IMR-90 (cell line): ENCODE measurements at places on chromosomes 16 and 17.

- DNase-seq: no peak
These were observed 1.4 kb downstream of the GSG1L2 start for GRCh38 chr17:9820448-9820847.

GRCh38 chr17:44919885-44920564, 4.7 kb upstream of the GFAP start:
- peak; percentile 80 for DNase-seq

- DNase-seq: peak; percentile 75
These were observed 31.9 kb downstream of the TENT4B start for GRCh38 chr16:50185005-50185505.

DNA sequence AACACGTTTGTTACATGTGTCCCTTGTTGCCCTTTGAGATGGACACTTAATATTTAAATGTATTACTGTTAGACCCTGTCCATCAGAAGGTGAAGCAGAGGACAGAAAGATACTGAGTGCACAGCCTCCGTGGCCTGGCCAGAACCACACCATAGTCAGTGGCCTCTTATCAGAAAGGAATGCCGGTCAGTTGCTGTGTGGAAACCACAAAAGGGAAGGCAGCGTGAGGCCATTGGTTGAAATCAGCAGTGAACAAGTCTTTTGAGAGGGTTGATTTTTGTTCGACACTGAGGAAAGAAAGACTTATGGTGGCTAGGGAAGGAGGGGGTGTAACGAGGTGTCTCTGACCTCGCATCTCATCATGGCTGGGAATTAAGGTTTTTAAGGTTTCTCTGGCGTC, 85.4 kb upstream of the CLEC18A start:
- DNase-seq: peak; percentile 90

DNA sequence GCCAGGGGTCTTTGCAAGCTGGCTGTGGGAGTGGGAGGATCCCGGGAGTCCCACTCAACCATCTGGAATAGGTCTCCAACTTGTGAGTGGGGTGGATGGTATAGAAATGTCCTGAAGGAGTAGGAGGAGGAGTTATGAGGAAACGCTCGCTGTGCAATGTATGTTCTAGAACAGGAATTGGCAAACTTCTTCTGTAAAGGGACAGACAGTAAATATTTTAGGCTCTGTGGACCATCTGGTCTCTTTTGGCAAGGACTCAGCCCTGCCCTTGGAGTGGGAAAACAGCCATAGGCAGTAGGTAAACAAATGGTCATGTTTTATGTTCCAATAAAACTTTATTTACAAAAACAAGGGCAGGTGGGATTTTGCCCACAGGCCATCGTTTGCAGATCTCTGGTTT, 149.2 kb downstream of the NPIPB5 start:
- no peak for DNase-seq

GRCh38 chr16:69520800-69521602, 44.8 kb upstream of the NFAT5 start:
- no peak for DNase-seq

- no peak for DNase-seq
These were observed 454.9 kb downstream of the KCNJ2 start for GRCh38 chr17:70624211-70624610.

DNA sequence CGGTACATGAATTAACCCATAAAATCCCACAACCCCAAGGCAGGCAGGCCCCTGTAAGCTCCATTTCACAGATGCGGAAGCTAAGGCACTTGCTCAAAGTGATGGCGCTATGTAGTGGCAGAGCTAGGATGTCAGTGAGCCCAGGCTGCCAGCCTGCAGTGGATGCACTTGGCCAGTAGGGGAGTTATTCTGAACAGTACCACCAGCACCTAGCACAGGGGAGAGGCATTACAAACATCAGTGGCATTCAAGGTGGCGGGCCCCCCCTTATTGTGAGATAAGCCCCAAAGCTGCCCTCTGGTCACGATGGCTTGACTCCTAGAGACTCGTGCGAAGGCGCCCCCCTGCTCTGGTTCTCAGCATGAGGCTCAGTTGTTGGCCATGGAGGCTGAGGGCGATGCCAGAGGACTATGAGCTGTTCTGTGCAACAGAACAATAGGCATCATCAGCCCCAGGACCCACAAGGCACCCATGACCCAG, 33.8 kb downstream of the GTF3C1 start:
- no peak for DNase-seq

DNA sequence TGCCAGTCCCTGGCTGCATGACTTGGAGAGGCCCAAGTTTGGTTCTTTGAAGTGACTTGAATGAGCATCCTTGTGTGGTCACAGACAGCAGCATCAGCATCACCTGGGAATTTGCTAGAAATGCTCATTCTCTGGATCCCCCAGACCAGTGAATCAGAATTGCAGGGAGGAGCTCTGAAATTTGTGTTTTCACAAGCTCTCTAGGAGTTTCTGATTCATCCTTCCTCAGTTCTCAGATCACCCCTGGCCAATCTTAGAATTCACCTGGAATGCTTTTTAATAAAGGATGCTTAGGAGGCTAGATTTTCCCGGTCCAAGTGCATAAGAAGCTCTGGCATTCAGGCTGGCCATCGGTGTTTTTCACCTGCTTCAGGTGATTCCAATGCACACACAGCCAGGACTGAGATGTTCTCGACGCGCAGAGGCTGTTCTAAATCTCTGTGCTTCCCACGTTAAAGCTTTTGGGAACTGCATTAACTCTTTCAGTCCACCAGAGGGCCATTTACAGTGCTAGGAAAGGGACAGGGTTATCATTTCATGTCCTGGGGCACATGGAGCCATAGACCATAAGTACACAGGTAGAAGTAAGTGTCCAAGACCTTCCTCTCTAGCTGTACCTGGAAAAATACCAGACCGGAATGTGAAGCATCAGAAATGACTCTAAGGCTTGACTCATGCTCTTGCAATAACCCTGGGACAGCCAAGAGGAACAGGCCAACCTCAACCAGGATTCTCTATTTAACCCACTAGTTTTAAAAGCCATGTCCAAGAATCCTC, 85.7 kb upstream of the XYLT1 start:
- DNase-seq: peak; percentile 33

DNA sequence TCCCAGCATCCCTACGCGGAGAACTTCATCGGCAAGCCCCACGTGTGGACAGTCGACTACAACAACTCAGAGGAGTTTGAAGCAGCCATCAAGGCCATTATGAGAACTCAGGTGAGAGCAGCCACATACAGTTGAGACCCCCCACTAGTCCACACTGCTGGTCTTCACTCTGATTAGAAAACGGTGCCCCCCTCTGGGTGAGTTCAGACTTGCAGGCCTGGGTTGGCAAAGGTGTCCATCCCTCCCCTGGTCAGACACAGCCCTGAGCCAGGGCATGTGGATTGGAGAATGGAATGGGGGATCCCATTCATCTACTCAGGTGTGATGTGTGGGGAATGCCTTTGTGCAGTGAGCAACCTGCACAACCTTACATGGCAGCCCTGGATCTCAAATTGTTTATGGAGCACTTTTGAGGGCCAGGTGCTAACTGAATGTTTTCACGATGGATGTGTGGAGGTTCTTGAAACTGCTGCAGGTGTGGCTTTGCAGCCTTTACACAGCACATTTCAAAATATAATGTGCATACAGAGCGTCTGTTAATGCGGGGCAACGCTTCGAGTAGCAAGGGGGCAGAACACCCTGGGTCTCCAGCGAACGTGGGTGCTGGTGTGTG, 72.6 kb downstream of the MGAT5B start:
- no peak for DNase-seq

DNA sequence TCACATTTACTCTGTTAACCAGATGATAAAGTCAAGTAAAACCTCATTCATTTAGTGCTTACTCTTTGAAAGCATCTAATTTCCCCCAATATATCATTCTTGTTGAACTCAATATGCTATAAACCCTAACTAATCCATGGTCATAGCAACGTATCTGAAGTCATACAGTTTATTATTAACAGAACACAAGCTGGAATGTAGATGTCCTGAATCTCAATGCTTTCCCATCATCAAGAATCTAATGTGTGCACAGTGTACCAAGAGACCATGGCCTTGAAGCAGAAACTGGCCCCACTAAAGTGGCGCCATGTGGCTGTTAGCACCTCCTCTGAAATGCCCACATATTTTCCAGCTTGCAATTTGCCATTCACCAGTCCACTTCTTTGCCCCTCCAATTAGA, 245.8 kb downstream of the SOX9 start:
- no peak for DNase-seq

- no peak for DNase-seq
These were observed 40.9 kb downstream of the USP10 start for GRCh38 chr16:84740596-84741116.

DNA sequence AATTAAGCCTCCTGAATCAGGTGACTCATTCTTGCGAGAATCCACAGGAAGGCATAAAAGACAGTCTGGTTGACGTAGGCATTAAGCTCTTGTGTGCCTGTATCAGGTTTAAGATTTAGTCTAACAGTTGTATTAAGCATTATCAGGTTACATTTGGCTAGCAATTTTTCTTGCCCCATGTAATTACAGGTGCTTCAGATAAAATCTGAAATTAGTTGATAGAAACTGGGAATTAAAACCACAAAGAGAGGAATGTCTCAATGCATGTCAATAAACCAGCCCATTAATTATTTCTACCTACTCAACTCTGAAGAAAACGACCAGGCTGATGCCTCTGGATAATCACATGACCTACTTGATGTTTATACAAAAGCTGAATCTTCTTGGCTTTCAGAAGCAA, 217.2 kb downstream of the CA10 start:
- no peak for DNase-seq

- DNase-seq: peak; percentile 7
These were observed 93.1 kb downstream of the RTN4RL1 start for GRCh38 chr17:1931844-1932579.

DNA sequence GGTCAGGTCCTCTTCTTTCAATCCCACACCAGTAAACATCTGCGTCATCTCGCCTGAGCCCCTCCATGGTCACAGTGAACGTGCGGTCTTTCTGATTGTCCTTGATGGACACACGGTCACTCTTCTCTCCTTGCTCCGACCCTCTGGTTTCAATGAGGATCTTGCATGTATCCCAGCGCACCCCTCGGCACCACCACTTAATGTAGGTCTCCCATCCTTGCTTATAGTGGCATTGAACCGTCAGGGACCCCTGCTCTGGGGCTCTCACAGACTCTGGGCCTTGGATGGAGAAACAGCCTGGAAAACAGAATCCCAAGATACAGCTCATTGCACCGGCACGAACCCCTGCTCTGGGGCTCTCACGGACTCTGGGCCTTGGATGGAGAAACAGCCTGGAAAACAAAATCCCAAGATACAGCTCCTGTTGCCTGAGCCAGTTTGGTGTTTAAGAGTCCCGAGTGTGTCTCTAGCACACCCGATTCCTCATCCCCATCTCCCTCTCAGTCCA, 5.4 kb downstream of the CD300LB start:
- no peak for DNase-seq

DNA sequence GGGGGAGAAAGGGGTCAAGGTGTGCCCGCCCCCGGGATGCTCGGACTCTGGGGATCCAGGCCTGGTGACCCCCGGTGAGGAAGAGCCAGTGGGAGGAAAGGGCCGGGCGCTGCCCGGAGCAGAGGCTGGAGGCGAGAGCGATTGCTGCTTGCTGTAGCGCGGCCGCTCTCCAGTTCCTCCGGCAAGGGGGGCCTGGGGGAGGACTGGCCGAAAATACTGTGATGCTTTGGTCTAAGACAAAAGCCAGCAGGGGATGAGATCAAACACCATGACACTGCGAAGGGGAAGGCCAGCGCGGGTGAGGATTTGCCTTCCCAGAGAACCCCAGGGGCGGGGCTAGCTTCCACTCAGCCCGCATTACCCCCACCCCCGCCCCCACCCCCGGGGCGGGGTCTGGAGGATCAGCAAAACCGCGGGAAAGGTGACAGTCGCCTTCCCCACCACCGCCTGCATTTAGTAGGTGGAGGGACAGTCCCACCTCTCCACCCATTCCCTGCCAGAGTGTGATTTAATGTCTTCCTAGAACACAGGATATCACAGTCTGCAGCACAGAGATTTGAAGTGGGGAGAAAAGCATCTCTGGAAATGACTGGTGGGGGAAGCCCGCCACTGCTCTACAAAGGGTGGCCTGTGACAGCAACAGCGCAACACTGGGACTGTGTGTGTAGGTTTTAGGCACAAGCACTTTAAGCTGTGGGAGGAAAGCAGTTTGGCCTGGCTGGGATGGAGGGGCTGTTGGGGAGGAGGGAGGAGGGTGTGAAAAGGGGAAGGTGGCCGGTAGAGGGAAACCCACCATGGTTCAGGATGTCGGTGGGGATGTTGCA, 25.7 kb downstream of the MRC2 start:
- peak; percentile 31 for DNase-seq

GRCh38 chr16:9050102-9050830, 41.2 kb upstream of the HAPSTR1 start:
- peak; percentile 16 for DNase-seq

- peak; percentile 24 for DNase-seq
These were observed 153.1 kb upstream of the NOG start for GRCh38 chr17:56440419-56440818.

DNA sequence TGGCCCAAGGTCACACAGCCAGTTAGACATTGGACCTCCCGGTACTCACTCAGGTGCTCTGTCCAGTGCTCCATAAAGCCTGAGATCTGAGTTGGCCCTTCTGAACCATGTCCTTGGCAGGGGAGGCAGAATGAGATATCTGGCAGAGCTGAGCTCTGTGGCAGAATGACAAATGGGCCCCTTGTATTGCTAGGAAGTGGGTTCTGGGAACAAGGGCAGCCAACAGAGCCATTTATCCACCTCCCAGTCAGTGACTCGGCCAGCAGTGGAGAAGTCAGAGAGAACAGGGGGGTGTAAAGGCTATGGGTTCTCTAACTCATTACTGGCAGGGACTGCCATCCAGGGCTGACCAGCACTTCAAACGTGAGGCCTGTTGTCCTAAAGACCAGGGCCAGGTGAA, 117.1 kb upstream of the NLRP1 start:
- no peak for DNase-seq

GRCh38 chr17:3008336-3009288, 54.8 kb downstream of the OR1D5 start:
- DNase-seq: no peak
